ENCODE measurements at places on chromosomes 2 and 18.

- DNase-seq: no peak
These were observed 19.6 kb downstream of the CERS6 start for GRCh38 chr2:168475636-168476035.

- no peak for DNase-seq
These were observed 52.3 kb downstream of the TFCP2L1 start for GRCh38 chr2:121232626-121233265.

DNA sequence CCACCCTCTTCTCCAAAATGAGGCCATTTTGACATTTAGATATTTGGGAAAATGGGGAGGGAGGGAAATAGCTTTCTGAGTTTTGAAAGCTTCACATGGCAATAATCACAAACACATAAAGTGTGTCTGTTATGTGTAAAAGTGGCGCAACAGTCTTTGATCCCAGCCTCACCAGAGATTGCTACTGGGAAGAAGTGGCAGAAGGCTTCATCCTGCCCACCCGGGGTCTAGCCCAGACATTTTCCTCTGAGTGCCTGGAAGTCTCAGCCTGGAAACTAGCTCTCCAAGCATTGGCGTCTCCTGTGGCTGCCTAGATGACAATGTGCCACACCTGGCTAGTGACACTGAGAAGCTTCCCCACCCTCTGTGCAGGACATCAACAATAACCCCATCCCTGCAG lies 1.7 kb upstream of the LBH start:
- no peak for DNase-seq

DNA sequence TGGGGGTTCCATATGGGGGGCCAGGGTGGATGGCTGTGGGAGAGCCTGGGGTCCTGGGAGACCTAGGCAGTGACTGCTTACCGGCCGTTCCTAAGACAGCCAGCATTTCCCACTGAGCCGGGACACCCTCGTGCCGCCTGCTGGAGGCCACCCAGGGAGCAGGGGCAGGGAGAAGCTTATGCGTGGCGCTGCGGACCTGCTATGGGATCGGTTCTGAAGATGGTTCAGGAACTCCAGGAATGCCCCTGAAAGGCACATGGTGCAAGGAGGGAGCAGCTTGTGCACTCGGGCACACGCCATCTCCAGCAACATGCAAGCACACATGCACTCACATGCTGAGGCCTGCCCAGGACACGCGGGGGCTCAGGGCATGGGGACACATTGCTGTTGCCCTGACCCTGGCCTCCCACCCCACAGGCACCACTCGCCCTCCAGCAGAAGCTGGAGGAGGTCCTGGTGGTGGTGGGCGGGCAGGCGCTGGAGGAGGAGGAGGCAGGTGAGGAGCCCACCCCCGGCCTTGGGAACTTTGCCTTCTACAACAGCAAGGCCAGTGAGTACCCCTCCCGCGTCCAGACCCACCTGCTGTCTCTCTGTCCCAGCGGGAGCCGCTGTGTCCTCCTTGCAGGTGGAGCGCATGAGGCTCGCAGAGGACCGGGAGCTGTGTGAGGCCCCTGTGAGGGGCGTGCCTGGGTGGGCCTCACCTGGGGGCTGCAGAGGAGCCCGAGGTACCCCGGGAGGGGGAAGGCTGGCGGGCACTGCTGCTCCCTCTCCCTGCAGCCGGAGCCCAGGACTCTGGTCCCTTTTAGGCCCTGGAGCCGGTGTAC lies 4.1 kb downstream of the KLHL30 start:
- DNase-seq: no peak

GRCh38 chr2:220930271-220931076 lies 641.6 kb downstream of the EPHA4 start:
- DNase-seq: no peak

- no peak for DNase-seq
These were observed 1.3 kb upstream of the LRP2 start for GRCh38 chr2:169363560-169364150.

DNA sequence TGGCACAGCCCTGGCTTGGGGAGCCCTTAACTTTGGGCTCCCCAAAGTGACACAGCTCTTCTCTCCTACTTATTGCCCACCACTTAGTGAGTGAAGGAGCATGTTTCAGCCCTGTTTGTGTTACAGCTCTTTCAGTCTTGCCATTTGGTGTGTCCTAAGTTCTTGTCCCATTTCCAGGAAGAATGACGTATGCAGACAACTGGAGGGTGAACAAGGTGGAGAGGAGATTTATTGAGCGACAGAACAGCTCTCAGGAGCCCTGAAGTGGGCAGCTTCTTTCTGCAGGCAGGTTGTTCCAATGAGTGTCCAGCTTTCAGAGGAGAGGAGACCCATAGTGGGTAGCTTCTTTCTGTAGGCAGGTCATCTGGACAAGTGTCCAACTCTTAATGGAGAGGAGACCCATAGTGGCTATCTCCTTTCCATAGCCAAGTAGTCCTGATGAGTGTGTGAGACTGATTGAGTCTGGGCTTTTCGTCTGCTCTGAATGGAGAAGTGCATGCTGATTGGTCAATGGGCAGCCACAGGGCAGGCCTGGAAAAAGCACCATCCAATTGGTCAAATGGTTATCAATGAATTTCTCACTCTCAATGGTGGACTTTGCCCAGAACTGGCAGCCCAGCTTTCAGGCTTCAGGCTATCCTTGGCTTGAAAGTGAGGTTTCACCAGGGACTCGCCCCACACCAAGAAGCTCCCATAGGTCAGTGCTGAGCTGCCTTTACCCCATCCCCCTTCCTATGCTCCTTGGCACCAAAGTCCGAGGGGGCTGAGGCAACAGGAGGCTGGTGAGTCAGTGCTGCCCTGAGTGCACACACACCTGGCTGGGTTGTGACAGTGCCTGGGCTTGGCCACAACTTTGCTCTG lies 688.2 kb downstream of the NYAP2 start:
- DNase-seq: no peak

- DNase-seq: no peak
These were observed 173.4 kb upstream of the NDUFV2 start for GRCh38 chr18:8928847-8929780.

GRCh38 chr2:72423756-72424155 lies 276.1 kb upstream of the CYP26B1 start:
- no peak for DNase-seq

DNA sequence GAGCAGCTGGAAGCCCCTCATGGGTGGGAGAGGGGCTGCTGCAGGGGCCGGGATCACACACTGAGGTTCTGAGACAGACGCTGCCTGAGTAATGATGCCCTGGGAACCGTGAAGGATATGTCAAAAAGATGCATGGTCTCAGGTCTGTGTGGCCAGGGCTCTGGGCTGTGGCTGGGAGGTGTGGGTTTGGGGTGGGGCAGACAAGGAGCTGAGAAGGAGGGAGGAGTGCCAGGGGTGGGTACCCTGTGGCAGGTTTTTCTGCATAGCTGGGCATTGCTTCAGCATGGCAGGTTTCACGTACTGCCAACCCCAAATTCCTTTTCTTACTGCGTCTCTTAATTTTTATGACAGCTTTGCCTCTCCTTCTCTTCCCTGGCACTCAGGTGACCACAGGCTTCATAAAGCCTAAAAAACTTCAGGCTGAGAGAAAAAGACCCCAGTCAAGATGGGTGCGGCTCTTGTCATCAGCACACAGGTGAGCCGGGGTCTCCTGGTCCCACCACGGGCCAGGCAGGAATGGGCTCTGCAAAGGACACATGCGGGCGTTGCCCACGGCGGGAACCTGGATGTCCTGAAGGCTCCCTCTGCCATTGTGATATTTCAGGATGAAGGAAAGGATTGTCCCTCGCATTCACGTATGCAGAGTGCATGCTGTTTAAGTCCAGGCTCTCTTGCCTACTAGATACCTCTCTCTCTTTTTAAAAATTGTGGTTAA lies 18.0 kb downstream of the MALL start:
- DNase-seq: no peak

DNA sequence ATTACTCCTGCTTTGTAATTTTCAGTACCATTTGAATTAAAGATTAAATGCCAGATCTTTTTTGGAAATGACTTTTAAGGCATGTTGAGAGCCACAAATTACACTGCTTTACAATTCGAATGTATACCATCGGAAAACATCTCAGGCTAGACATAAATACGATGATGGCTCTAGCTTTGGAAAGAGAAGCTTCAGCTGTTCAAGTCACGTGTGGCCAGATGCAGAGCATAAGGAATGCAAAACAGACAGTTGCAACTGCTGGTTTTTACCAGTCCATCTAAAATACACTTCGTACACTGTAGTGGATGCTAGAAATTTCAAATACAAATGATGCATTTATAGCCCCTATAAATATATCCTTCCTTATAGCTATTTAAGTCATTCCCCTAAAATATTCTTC lies 8.0 kb downstream of the ZNF516 start:
- no peak for DNase-seq

DNA sequence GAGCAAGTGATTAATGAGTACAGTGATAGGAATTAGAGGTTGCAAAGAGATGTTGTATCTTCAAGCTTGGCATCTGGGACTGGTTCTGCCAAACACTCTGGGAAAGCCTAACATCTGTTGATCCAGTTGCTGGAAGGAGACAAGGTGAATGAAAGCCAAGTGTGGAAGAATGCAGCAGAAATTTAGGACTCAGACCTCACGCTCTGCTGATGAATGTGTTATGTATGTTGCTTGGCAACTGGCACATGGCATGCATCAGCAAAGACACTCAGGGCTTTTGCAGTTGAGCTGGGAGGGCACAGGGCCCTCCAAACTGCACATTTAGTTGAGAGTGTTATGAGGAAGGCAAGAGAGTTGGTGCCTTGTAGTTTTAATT lies 105.5 kb downstream of the COLEC12 start:
- no peak for DNase-seq

DNA sequence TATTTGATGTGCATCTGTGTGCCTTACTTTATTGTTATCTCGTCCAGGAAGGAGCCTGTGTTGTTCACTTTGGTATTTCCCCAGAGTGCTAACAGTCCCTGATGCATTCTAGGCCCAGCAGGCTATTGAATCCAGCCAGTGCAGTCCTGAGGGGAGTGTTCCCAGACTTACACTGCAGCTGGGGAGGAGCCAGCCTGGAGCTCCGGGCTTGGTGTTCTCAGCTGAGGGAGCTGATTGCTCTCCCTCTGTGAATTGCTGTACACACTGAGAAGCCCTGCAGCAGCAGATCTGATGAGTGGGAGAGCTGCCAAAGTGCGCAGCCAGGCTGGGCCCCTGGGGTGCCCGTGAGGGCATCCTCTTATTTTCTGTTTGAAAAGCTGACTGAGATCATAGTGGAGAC lies 159.2 kb downstream of the GALNT3 start:
- no peak for DNase-seq

DNA sequence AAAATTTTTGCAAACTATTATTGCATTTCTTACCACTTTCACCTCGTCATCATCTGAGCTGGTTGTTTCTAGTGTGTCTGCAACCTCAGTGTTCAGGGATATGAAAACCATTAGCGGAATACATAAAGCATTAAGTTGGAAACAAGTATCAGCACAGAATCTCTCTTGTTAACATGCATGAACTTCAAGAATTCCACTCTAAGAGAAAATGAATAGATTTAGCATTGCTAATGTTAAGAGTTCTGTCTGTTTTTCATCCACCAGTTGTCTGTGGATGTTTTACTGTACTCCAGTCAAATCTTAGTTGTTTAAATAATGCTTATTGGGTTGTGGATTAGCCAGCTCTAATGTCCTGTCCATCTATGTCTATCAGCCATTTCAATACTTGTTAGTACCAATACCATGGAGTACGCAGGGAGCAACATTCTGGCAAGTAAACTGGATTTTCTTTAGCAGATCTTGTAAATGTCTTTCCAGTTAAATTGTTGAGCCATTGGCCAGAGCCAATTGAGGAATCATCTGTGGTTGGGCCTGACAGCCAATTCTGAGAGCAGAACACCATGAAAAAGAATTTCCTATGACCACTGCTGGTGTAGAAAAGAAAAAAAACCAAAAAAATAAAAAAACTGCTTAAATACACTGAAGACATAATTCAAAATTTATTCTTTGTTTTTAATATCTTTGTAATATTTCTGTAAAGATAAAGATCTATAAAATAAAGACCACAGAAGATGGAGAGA lies 82.5 kb downstream of the SLC8A1 start:
- DNase-seq: no peak

DNA sequence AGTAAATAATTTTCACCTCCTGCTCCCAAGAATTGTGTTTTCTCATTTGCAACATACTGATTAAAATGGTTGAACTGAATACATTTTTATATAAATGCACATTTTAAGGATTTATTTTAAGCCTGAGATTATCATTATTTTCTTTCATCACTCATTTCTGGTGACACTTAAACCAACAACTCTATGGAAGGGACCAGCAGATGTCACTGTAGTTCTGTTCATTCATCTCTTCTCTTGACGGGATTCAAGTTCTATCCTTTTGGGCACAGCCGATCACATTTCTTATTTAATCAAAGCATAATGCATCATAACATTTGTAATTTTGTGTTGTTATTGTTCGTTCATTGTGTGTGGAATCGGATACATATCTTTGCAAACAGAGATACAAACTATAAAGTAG lies 417.9 kb downstream of the HRH4 start:
- no peak for DNase-seq

- no peak for DNase-seq
These were observed 172.0 kb upstream of the SPOPL start for GRCh38 chr2:138329591-138329990.

GRCh38 chr2:240247868-240248720 lies 107.6 kb upstream of the OTOS start:
- DNase-seq: no peak

DNA sequence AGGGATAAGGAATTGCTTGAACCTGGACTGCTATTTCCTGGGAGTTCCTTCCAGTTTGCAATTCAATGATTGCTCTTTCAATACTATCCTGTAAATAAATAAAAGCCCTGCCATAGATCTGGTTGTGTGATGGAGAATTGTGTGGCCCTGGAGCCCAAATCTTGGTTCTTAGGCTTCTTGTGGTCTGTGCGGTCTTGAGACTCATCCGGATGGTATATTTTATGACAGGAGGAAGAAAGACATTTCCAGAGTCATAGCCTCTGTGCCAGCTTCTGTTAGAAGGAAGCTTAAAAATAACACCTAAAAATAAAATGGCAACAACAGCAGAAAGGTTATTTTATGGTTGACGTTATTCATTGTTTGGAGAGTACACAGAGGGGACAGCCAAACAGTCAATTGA lies 137.7 kb downstream of the ABCA12 start:
- DNase-seq: no peak

GRCh38 chr2:169977530-169977929 lies 150.3 kb downstream of the UBR3 start:
- DNase-seq: no peak

- DNase-seq: no peak
These were observed 175.7 kb downstream of the ICOS start for GRCh38 chr2:204112084-204112770.

Data from activated T-helper 1 cell treated with Interleukin-2 at 50 U/mL for 16 hours (primary cell).